Kidney epithelial cell (primary cell): ENCODE measurements at places on chromosomes 4 and X.

GRCh38 chr4:5084911-5085475 lies 33.7 kb downstream of the STK32B start:
- no peak for DNase-seq

DNA sequence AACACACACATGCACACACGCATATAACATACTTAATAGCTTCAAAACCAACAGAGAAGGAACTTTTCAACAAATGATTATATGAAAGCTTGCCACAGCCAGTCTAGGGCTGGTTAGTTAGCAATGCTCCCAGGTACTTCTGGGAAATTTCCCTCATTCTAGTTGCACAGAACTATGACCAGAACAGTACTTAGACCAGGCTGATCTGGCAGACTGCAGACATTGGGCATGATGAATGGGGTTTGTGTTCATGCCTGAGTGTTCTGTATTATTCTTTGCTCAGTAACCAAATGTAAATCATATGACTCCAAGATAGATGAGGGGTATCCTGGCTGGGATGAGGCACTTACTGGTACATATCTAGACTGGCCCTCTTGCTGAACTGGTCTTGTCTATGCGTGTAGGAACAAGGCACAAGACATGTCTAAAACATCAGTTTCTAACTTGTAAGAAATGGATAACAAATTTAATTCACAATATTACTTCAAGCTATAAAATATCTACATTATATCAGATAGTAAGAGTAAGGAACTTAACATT lies 50.3 kb upstream of the GEMIN8 start:
- DNase-seq = no peak

GRCh38 chr4:168507178-168507815 lies 10.4 kb downstream of the PALLD start:
- no peak for DNase-seq

- no peak for DNase-seq
Observed at GRCh38 chrX:63506320-63506719, 155.2 kb upstream of the SPIN4 start.
